Transverse colon (tissue), 4 donors: ENCODE measurements at places on chromosomes 11 and 22.

DNA sequence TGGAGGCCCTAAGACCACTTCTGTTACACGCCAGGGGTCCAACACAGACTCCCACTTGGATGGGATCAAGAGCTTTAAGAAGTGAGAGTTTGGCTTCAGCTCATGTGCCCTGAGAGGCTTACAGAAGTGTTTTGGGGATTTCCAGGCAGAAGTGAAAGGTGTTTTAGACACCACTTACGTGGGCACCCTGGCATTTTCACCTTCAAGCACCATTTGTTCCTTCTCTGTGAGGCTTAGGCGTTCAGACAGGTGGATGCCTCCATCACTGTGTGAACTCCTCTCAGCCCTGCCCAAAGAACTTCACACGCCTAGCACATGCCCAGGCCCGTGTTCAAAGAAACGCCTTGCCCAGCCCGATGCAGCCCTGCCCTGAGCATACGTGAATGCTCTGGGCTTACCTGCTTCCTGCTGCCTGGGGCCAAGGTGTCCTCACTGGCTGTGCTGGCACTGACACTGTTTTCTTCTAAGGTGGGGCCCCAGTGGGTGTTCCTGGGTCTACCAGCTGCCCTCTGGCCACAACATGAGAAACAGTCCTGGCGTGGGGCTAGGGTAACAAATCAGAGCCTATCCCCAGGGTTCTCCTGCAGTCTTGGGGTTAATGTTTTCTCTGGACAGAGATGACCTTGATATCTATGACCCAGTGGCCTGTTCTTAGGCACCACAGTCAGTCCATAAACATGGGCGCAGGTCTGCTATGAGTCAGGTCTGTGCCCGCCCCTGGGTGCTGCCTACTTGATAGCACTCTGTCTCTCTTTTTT is 34.0 kb downstream of the AMPD3 start:
- DNase-seq = peak; percentile 82

DNA sequence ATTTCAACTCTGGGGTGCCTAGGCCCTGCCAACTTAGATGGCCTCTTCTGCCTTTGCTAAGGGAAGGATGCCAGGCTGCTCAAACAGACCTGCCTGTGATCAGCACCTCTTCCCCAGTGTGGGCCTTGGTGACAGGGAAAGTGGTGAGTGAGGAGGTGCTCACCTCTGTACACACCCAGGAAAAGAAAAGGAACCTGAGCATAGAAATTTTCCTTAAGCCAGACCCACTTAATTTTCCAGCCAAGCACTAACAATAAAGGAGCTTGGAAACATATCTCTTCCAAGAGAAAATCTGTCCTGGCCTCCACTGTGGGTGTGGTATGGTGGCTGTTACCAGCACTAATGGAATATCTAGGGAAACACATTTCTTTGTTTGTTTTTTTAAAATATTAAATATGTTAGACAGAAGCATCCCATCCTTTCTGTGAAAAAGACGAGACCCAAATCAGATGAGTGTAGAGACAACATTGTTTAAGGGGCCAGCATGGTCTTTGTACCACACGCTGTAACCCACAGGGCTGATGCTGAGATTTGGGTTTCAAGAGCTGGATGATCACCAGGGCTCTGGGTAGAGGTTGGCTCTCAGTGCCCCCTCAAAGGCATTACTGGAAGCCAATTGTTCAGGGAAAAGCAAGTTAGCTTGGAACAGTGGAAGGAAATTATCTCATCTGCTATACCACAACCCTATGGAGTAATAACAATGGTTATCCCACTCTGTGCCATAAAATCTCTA is 472.2 kb downstream of the INSC start:
- no peak for DNase-seq

GRCh38 chr11:44556735-44557409 is 8.6 kb upstream of the CD82 start:
- DNase-seq = peak; percentile 65

DNA sequence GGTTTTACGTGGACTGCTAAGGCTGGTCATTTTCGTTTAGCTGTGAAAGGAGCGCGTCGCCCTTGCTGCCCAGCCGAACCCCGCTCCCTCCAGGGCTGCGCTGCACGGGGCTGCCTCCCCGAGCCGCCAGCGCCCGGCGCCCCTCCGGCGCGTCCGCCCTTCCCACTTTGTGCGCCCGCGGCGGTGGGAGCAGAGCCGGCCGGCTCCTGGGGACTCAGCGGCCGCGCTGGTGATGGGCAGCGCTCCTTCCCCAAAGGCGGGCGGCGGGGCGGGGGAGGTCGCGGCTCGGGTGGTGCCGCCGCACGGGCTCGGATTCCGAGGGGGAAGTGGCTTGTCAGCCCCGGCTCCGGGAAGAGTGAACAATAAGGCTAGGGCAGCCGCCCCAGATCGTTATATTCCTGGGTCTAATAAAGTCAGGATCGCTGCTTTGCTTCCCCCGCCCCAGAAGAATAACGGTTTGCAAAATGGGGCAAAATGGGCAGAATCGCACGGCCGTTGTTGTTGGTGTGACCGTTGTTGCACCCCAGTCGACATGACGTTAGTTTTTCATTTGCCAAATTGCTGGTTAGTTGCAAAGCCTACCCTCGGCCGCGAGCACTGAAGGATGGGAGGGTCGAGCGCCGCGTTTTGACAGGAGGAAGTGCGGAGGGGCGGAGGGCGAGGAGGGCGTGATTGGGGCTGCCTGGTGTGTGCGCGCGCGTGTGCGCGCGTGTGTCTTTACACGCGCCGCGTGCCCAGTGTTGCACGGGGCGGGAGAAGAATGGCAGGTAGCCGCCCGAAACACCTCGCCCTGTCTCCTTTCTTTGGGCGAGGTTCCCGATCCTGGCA is 745 bp downstream of the NCAM1 start:
- DNase-seq = peak; percentile 8

- no peak for DNase-seq
Measured at GRCh38 chr22:50085211-50085972, at the start of gene MLC1. MLC1 (minus strand) TSS chr22:50085426; CDS start chr22:50084902, 524 bp downstream.

- no peak for DNase-seq
Measured at GRCh38 chr22:40138866-40139265, 38.9 kb upstream of the TNRC6B start.

GRCh38 chr11:32033067-32033466 is 57.8 kb upstream of the RCN1 start:
- DNase-seq = no peak

GRCh38 chr22:39931251-39931650 is 28.9 kb upstream of the TMA7B start:
- no peak for DNase-seq

DNA sequence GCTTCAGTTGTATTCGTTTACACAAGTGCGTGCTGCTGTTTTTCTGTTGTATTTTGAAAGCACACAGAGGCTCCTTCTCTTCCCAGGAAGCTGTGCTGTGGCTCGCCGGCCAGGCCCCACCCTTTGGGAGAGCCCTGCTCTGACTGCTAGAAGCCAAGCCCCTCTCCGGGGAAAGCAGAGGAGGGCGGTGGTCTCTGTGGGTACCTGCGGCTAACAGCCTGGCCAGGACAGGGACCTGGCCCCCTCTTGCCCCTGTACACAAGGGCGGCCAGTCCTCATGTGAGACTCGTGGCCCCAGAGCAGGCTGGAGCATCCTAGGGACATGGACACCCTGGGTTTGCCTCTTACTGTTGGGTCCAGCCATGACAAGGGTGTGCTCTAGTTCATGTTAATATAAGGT is 14.8 kb downstream of the MOB2 start:
- DNase-seq = no peak

DNA sequence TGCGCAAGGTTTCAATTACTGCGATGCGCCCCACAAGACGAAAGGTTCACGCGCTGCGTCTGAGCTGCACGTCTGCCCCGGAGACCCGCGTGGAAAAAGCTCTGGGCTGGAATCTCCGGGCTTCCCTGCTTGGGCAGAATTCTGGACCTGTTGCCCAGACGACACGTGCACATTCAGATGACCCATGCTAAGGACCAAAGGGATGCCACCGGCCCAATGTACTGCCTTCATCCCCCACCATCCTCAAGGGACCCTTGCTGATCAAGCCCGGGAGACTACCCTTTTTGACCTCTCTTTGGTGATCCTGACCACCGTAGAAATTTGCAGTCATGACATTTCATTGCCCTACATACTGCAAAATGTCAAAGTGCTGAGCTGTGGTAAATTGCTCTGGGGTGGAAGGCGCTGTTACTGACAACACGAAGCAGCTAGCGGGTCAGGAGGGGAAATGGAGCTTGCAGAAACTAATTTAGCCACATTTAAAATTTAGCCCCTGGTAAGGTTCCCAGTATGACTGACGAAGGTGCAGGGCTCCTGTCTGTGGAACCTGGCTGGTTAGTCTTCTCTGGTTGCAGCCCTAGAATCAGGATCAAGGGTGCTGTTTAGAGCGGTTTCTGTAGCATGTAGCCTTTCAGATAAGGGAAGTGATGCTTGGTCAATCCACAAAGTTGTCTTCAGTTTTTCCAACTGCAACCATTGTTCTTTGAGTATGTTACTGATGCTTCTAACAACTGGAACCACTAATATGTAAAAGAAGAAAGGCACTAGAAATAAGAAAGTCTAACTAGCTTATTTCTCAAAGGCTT is 81.9 kb downstream of the PRR5L start:
- no peak for DNase-seq

DNA sequence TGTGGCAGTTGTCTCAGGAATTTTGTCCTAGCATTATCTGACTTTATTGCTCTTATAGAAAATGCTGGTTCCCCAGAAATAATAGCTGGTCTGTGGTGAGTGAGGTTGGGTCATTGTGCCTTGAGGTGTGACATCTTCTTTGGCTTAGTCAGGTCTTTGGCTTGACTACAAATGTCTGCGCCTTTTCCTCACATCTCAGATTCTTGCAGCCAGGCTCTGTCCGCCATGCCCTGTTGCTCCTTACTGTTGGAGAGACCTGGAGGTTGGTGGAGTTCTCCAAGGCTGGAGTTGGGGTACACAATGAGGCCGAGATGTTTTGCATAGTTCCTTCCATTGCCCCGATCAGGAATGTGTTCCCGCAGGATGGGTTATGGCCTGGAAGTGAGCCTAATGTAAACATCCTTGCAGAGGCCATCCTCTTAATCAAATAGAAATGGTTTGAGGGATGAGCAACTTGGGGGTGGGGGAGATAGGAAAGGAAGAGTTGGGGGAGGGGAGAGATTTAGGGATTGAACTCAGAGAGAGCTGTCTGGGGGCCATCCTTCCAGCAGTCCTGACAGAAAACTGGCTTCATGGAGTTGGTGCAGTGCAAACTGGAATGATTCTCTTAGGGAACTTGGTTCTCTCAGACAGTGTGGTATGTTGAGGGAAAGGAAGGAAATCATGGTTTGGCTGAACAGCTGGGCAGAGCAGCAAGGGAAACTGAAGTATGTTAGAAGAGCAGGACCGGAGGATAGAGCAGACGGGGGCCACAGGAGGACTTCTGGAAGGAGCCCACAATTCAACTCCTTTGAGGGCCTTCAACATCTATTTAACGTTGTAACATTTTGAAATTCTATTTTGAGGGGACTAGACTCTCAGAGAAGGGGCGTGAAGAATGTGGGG is 49.9 kb downstream of the ZBTB16 start:
- no peak for DNase-seq

DNA sequence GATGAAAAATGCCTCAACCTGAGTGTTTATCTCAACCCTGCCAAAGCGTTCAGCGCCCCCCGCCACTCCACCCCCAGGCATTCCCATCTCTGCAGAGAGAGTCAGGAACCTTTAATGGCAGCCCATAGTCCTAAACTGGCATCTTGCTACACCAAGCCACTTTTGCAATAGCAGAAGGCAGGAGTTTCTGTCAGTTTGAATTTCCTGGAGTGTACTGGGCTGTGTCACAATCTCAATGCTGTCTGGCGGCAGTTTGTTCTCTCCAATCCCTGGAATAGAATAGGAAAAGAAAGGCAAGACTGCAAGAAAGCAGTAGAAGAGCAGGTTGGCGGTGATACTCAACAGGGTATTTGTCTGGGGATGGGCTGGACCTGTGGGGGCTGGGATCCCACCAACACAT is 32.9 kb upstream of the FLI1 start:
- DNase-seq = no peak

GRCh38 chr11:13468750-13469149 is 5.7 kb upstream of the BTBD10 start:
- no peak for DNase-seq

DNA sequence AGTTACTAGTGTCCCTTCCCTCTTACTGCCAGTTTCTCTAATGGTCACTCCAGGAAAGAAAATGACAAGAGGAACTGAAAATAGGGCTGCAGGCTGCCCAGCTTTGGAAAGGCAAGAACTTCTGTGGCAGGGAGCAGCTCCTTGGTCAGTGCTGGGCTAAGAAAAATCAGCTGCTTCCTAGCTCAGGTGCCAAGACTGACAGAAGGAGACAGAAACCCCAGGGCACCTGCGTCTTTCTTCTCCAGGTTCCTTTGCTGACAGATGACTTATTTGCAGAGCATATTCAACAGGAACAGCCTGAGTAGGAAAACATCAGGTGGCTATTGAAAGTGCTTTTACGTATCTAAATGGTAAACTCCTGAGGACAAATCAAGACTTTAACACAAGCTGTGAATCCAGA is 25.4 kb downstream of the MAML2 start:
- no peak for DNase-seq

- DNase-seq = no peak
Measured at GRCh38 chr11:46475051-46475925, 83.7 kb upstream of the CHRM4 start.

DNA sequence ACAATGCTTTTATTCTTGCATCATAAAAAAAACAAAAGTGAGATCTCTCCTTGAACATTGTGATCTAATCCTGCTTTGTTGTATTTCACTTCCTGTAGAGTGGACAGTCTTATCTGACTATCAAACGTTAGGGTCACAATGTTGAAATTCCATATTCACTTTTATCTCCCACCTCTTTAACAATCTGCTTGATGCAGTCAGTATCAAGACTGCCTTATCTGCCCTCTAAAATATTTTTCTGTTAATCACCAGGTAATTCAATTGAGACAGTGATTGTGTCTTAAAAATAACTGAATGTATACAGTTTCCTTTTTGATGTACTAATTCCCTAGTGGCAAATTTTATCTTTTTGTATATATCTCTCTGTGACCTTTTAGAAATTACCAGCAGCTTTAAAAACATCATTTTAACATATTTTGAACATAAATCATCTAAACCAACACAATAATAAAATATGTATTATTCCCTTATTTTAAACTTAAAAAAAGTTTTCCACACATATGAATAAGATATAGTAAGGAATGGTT is 143.1 kb upstream of the MPPED2 start:
- DNase-seq = no peak

DNA sequence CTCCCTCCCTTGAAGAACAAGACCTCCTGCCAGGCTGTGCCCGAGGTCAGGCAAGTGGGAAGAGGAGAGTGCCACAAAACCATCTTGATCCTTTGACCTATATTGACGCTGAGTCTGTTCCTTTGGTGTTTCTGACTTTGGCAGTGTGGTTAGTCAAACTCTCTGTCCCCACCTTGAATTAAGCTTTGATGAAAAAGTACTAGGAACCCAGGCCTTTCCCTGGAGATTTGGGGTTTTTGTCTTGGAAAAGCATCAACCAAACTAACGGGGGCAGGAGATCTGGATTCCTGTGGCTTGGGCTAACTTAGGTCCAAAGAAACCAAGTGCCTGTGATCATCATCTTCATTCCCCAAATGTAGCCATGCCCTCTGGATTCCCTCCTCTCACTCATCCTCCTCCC is 40.4 kb downstream of the ARFGAP2 start:
- no peak for DNase-seq

GRCh38 chr11:17802491-17802890 is 67.9 kb downstream of the KCNC1 start:
- no peak for DNase-seq

- DNase-seq = peak; percentile 36
Measured at GRCh38 chr22:46443850-46444389, 93.5 kb downstream of the CELSR1 start.
